ENCODE measurements at places on chromosomes 5 and 9. TPM values are rescaled to one million over a fixed set of nuclear protein-coding genes. Genes with fewer than 3 reads are reported as not detected.

DNA sequence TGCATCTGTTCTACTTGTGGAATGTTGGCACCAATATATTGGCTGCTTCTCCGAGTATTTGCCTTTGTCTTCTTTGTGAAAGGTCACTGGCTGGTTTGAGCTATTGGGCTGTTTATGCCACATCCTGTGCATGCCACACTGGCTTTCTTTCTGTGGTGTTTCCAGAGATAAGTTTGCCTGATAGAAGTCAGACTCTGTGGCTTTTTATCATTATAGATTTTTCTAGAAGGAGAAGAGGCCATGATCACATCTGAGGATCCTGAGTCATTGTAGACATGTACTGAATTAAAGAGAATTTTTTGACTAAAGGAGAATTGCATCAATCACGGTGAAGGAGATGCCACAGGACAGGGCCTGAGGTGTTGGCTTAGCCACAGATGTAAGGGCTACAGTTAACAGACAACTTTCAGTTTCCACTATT, 26.5 kb upstream of the CDKN2B start:
- H3K36me3 ChIP-seq: no peaks in the 10 kb centered on the region
- DNase-seq: no peak
- no peak overlapping the region for H3K4me3 ChIP-seq
- no peaks in the 10 kb centered on the region for H3K27me3 ChIP-seq
- no peak overlapping the region for H3K27ac ChIP-seq

SLCO6A1 gene
- not detected for total RNA-seq

DNA sequence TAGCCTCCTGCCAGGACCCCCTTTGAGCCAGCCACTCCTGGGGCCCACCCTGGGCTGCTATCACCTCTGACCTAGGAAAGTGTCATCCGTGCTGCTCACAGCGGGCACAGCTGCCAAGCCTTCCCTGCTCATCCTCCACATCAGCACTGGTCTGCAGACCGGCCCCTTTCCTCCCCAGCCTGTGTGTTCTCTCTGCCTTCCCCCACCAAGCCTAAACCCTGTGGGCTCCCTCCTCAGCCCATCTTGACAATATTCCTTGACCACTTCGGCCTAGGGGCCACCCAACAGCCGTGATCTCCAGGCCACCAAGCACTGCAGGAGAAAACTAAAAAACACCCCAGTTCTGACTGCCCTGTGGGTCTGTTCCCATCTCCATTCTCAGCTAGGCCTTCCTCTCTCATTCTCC, 135.1 kb downstream of the DAB2IP start:
- no peak overlapping the region for H3K27ac ChIP-seq
- DNase-seq: no peak
- no peaks in the 10 kb centered on the region for H3K27me3 ChIP-seq
- H3K4me1 ChIP-seq: no peaks in the 10 kb centered on the region

PCDHGC4 gene
- 26.5 TPM for total RNA-seq

SPATA31D4 gene
- not detected for total RNA-seq

DNA sequence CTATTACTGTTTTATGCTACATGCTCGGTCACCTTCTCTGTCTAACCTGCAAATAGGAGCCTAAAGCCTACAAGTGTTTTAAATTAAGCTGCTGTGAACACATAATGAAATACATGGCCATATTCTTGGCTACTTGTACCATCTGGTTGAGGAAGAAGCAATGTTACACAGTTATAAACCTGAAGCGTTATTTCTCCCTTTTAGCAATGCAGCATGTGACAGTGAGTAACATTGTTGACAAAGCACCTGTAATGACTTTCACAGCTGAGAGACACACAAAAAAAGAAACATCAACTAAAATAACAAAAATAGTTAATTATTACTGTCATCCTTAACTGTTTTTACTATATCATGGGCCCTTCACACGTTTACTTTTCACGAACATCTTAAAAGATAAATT, 146.9 kb downstream of the RORB start:
- no peak overlapping the region for H3K27ac ChIP-seq
- H3K36me3 ChIP-seq: no peaks in the 10 kb centered on the region
- H3K4me3 ChIP-seq: no peak overlapping the region

SH3TC2 gene
- total RNA-seq: 1.6 TPM

GBGT1 gene
- 4.1 TPM for total RNA-seq

PCDHB2 gene
- total RNA-seq: 0.80 TPM

GRCh38 chr5:179119415-179120170, 59.4 kb downstream of the ZNF354C start:
- no peak overlapping the region for H3K4me3 ChIP-seq
- H3K27me3 ChIP-seq: no peaks in the 10 kb centered on the region
- H3K36me3 ChIP-seq: no peaks in the 10 kb centered on the region
- no peaks in the 10 kb centered on the region for H3K4me1 ChIP-seq
- no peak overlapping the region for H3K27ac ChIP-seq
- no peak for DNase-seq

DNA sequence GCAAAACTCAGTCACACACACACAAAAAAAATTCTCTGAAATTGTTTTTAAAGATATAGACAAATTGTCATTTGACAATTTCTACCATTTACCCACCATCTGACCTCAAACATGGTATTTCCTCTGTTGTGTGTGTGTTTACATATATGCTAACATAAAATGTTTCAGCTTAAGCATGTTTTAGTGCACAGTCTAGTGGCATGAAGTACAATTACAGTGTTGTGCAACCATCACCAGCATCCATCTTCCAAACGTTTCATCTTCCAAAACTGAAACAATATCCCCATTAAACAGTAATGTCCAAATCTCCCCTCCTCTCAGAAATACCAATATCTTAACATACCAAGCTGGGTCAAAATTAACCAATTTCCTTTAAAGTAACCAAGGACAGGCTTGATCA, 65.2 kb downstream of the MYO10 start:
- no peak overlapping the region for H3K27ac ChIP-seq
- H3K36me3 ChIP-seq: no peaks in the 10 kb centered on the region
- no peaks in the 10 kb centered on the region for H3K27me3 ChIP-seq

GRCh38 chr9:38227061-38227540, 158.1 kb upstream of the SHB start:
- H3K4me3 ChIP-seq: no peak overlapping the region
- H3K27me3 ChIP-seq: no peaks in the 10 kb centered on the region
- DNase-seq: peak; percentile 21

ABO gene
- 117 TPM for total RNA-seq

GRCh38 chr5:179115845-179116524, 55.8 kb downstream of the ZNF354C start:
- H3K27me3 ChIP-seq: no peaks in the 10 kb centered on the region
- H3K4me1 ChIP-seq: no peaks in the 10 kb centered on the region
- H3K4me3 ChIP-seq: no peak overlapping the region
- DNase-seq: no peak

DNA sequence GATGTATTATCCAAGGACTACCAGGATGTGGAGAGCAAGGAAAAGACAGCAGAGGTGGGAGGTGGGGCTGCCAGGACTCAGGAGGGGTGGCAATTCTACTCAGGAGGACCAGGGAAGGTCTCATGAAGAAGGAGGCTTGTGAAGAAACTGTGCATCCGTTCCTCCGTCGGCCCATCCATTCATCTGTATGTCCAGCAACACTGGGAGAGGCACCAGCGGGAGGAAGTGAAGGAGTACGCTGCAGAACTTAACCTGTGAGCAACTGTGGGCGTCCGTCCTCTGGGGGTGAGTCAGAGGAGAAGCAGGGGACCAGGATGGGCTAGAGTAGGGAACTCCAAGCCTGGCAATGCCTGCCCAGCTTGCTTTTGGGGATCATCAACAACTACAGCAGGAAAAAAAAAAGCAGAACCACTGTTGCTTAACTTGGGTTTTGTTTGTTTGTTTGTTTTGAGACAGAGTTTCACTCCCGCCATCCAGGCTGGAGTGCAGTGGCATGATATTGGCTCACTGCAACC, 47.3 kb upstream of the NEURL1B start:
- DNase-seq: no peak
- H3K4me3 ChIP-seq: no peak overlapping the region
- no peaks in the 10 kb centered on the region for H3K27me3 ChIP-seq

- H3K4me3 ChIP-seq: no peak overlapping the region
- H3K4me1 ChIP-seq: no peaks in the 10 kb centered on the region
- H3K36me3 ChIP-seq: no peaks in the 10 kb centered on the region
- no peaks in the 10 kb centered on the region for H3K27me3 ChIP-seq
- no peak overlapping the region for H3K27ac ChIP-seq
Observed at GRCh38 chr5:50751064-50751657, 84.7 kb downstream of the PARP8 start.

- no peak for DNase-seq
- H3K27me3 ChIP-seq: no peaks in the 10 kb centered on the region
- no peaks in the 10 kb centered on the region for H3K36me3 ChIP-seq
- H3K4me3 ChIP-seq: no peak overlapping the region
Observed at GRCh38 chr5:100644185-100644584, 109.0 kb downstream of the FAM174A start.

NEUROG1 gene
- not detected for total RNA-seq

SPINK6 gene
- total RNA-seq: not detected

GRCh38 chr9:107905308-107906020, 415.9 kb upstream of the KLF4 start:
- no peaks in the 10 kb centered on the region for H3K27me3 ChIP-seq
- H3K4me1 ChIP-seq: no peaks in the 10 kb centered on the region
- H3K27ac ChIP-seq: no peak overlapping the region
- no peak overlapping the region for H3K4me3 ChIP-seq
- no peak for DNase-seq

IRX2 gene
- not detected for total RNA-seq

GRCh38 chr9:69130456-69131441, 43.3 kb upstream of the TJP2 start:
- no peak overlapping the region for H3K4me3 ChIP-seq
- H3K27me3 ChIP-seq: no peaks in the 10 kb centered on the region
- H3K4me1 ChIP-seq: peaks cover 15% of the 10 kb centered on the region
- no peaks in the 10 kb centered on the region for H3K36me3 ChIP-seq
- no peak for DNase-seq

GRCh38 chr5:82353522-82353921, 75.4 kb upstream of the RPS23 start:
- H3K4me3 ChIP-seq: no peak overlapping the region
- H3K27me3 ChIP-seq: no peaks in the 10 kb centered on the region
- no peak for DNase-seq
- peaks cover 9% of the 10 kb centered on the region for H3K4me1 ChIP-seq
- no peaks in the 10 kb centered on the region for H3K36me3 ChIP-seq
- H3K27ac ChIP-seq: no peak overlapping the region

FRMD3 gene
- total RNA-seq: 5.8 TPM

DNA sequence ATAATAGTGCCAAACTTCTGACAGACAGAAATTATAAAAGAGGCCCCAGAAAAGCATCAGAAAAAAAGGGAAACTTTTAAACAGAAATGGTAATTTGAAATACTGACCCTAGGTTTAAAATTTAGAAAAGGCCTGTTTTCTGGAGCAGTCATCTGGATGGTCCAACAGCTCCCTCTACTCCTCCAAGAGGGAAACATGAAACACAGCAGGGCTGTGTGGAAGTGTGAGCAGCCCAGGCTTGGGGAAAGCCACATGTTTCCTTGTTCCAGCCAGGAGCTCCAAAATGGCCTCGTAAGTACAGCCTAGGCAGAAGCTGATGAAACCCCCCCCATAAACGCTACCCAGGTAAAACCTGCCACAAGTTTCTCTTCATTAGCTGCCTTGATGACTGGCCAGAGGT, 499.3 kb upstream of the ADAMTS16 start:
- H3K4me1 ChIP-seq: no peaks in the 10 kb centered on the region
- no peak overlapping the region for H3K27ac ChIP-seq
- H3K36me3 ChIP-seq: no peaks in the 10 kb centered on the region
- no peak overlapping the region for H3K4me3 ChIP-seq
- H3K27me3 ChIP-seq: no peaks in the 10 kb centered on the region
- DNase-seq: no peak

- H3K27ac ChIP-seq: peak overlapping the region; percentile 73
- H3K36me3 ChIP-seq: no peaks in the 10 kb centered on the region
- no peak overlapping the region for H3K4me3 ChIP-seq
Observed at GRCh38 chr5:157913575-157913974, 54.6 kb upstream of the CLINT1 start.

DNA sequence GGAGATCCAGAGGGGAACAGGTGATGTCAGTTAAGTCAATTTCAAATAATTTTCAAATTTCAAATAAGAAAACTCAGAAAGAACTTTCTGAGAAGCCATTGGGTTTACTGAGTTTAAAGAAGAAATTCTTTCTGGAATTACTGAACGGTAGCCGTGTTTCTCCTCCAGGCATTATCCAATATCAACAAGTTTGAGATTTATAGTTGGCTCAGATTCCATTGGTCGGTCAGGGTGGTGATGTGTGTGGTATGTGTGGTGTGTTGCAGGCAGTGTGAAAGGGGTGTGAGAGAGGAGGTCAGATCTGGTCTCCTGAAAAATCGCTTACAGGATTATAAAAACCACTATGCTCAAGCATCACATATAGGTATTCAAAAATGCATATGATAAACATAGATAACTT, 60.1 kb downstream of the PDE4D start:
- H3K27me3 ChIP-seq: no peaks in the 10 kb centered on the region
- H3K4me3 ChIP-seq: no peak overlapping the region
- no peak for DNase-seq
- H3K36me3 ChIP-seq: no peaks in the 10 kb centered on the region

GRCh38 chr5:173715607-173716006, 99.2 kb upstream of the BOD1 start:
- H3K36me3 ChIP-seq: no peaks in the 10 kb centered on the region
- no peak for DNase-seq
- H3K27ac ChIP-seq: no peak overlapping the region
- no peaks in the 10 kb centered on the region for H3K27me3 ChIP-seq

PDE8B gene
- total RNA-seq: 22.4 TPM

PRRT1B gene
- 1.6 TPM for total RNA-seq

IL9 gene
- not detected for total RNA-seq

CER1 gene
- total RNA-seq: not detected

ZNF300 gene
- total RNA-seq: 3.4 TPM

DNA sequence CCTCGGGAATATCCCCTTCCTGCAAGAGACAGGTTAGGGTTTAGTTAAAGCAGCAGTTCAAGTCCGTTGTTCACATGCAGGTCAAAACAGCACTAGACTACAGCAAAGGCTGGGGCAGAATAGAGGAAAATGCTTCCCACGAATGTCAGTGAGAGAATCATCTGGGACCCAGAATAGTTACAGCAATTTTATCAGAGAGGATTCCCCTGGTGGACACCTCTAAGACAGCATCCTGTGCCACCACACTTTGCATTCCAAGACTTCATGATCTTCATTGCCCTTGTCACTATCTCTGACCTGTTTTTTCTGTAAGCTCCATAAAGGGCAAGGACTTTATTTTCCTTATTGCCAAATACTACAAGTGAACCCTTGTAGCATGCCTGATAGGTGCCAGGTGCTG, 12.9 kb downstream of the GRXCR2 start:
- H3K4me1 ChIP-seq: peaks cover 20% of the 10 kb centered on the region
- no peak for DNase-seq
- no peaks in the 10 kb centered on the region for H3K36me3 ChIP-seq
- H3K4me3 ChIP-seq: no peak overlapping the region
- no peak overlapping the region for H3K27ac ChIP-seq

GRCh38 chr9:127013597-127013996, 99.0 kb downstream of the RALGPS1 start:
- H3K27ac ChIP-seq: peak overlapping the region; percentile 59
- H3K36me3 ChIP-seq: no peaks in the 10 kb centered on the region
- no peak for DNase-seq
- H3K4me3 ChIP-seq: no peak overlapping the region
- no peaks in the 10 kb centered on the region for H3K27me3 ChIP-seq

FNBP1 gene
- 71.2 TPM for total RNA-seq
